Renal cortex interstitium (tissue), 15 donors: ENCODE measurements at places on chromosomes 1 and 21. TPM values are rescaled to one million over a fixed set of nuclear protein-coding genes. Genes with fewer than 3 reads are reported as not detected.

DNA sequence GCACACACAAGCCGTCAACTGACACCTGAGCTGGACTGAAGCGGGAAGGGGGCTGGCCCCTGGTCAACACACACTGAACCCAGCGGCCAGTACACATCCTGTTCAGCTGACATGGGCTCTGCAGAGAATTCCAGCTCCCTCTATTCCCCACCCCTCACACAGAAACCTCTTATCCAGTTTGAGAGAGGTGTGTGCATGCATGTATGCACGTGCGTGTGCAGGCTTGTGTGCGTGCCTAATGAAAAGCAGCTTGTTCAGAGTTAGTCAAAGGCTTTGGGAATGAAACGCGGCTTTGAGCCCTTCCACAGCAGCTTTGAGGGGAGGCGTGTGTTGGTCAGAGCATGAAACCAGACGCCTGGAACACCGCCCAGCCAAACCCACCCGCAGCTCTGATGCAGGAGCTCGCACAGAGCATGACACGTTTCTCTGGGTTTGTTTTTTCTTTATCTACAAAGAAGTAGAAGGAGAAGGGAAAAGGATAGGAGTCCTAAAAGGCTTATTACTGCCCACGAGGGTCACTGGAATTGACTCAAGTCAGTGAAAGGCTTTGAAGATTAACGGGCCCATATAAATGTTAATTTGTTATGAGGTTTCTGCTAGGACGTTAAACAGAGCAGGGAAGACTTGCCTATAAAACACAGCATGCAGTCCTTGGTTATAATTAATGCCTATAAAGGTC is 184.2 kb downstream of the ETS2 start:
- DNase-seq, result no peak

GRCh38 chr1:6325482-6325881 is 64.6 kb upstream of the GPR153 start:
- no peak for DNase-seq

DNA sequence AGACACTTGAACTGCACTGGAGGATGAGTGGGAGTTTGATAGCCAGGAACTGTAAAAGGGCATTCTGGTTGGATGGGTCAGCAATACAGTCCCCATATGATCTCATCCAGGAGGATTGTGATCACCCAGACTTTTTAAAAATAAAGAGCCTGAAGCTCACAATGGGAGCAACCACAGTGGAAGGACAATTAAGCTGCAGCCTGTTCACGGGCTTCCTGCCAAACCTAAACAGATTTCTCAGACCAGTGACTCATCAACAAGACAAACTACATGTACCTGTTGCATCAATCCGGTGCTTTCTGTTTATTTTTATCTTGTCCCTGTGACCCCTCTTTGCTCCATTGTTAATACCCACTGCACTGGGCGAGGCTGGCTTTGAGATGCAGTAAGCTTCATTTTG is 52.3 kb downstream of the PAPPA2 start:
- DNase-seq, result no peak

DNA sequence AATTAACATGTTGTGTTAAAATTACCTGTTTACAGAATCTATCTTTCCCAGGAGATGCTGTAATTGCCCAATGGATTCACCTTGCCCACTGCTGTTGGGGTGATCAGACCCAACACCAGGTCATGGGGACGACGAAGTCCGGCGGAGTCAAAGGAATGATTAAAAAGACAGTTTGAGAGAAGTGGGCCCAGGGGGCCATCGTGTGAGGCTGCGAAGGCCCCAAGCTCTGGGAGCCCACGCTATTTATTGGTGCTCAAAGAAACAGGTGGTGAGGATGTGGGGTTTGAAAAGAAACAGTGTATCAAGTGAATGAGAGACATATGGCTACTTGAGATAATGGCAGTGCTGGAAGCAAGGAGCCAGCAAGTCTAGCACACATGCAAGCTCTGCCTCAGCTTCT is 16.3 kb upstream of the L1TD1 start:
- DNase-seq, result no peak

DNA sequence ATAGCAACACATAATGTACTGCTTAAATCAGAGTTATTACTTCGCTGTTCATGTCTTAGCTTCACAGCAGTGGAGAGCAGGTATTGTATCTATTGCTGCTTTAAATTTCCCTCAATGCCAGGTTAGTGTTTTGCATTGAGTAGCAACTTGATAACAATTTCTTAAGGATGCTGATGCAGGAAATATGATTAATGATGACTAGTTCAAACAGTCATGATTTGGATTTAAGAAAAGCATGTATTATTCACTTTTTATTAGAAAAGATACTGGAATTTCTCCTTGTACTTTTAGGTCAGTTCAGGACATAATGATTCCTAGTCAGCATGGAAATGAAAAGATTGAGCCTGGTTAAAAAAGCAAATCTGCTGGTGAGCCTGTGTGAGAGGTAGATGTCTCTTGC is 67.2 kb upstream of the ARHGAP29 start:
- no peak for DNase-seq

COL9A2 gene
- polyA plus RNA-seq, result 28.5 TPM

RCC2 gene
- polyA plus RNA-seq, result 107 TPM

ANXA9 gene
- 14.3 TPM for polyA plus RNA-seq
